ENCODE measurements at places on chromosomes 5 and 9.

DNA sequence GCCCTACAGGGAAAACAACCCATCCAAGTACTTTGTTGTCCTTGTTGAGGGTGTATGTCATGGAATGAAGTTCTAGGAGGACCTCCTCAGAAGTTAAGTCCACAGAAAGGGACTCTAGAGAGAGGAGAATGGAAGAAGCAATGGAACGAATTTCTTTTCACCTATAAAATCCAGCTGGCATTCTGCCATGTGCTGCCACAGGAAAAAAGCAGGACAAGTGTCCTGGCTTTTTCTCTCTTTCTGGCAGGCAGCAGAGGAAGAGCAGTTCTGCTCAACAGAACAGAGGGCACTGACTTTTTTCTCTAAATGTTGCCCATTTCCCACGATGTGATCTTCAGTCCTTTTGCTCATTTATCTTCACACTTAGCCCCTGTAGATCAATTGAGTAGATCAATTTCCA is 240.8 kb downstream of the MCTP1 start:
- no peak for DNase-seq

DNA sequence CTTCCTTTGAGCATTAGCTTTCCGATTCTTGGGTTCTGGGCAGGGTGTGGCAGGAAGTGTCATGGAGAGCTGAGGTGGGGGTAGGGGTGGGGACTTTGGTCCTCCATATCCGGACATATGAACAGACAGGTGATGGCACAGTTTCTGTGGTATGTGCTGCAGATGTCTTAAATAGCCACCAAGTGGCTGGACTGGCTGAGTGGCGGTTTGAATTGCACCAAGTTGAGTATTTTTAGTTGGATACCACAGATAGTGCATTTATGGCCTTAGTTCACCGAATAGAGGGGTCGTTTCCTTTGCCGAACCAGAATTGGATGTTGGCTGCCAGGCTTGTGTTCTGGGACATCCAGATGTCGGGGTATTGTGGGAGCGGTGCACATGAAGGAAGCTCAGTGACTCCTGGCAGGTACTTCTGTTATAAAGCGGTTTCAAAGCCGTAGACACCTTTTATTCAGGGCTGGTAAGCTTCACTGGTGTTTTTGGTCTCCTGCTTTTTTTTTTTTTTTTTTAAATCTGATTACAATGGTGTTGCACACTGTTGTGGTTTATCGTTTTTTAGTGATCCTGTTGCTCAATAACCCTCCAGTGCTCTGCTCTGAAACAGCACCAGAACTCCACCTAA is 15.1 kb upstream of the TNFAIP8 start:
- DNase-seq = no peak

- no peak for DNase-seq
Measured at GRCh38 chr9:3215658-3216057, 310.1 kb downstream of the RFX3 start.

- DNase-seq = no peak
Measured at GRCh38 chr5:69364414-69364813, 4.9 kb downstream of the AK6 start.

GRCh38 chr5:73674669-73675004 is 48.6 kb downstream of the ARHGEF28 start:
- DNase-seq = no peak

- DNase-seq = no peak
Measured at GRCh38 chr5:34516686-34517085, 139.4 kb upstream of the RAI14 start.

DNA sequence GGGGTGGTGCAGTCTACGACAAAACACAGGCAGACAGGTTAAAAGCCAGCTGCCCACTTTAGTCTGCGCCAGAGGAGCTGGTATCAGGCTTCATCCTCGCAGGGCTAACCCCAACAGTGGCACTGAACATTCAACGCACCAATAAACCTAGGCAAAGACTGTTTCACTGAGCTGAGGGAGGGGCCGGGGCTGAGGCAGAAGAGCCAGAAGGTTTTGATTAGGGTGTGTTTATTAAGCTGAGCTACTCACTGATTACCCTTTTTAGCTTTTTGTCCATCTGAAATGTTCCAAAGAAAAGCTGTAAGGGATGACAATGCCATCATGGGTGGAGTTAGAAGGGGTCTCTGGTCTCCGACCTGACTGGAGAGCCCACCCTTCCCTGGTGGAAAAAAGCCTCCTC is 1.4 kb downstream of the ZMYND19 start:
- DNase-seq = no peak

DNA sequence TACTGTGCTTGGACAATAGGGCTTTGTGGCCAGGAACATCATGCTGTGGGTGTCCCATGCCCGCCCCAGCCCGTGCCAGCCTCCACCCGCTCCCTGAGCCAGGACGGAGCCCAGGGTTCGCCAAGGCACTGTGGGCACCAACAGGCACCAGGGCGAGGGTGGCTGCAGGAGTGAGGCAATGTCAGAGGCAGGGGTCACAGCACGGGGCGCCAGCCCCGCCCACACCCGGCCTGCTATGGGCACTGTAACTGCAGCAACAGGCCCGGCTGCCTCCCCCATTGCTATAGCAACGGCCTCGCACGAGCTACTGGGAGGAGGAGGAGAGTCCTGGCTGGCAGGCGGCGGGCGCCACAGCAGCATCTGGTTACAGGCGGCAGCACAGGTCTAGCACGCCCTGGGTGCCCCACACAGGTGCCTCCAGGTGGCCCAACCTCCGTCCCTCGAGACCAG is 2.5 kb downstream of the ABCA2 start:
- no peak for DNase-seq

GRCh38 chr5:65577141-65577540 is 14.0 kb downstream of the PPWD1 start:
- DNase-seq = no peak

GRCh38 chr9:91837981-91838731 is 111.9 kb downstream of the ROR2 start:
- DNase-seq = no peak

GRCh38 chr9:13942695-13943094 is 371.2 kb downstream of the NFIB start:
- no peak for DNase-seq

- no peak for DNase-seq
Measured at GRCh38 chr9:121266356-121266755, 1.6 kb upstream of the GSN start.

- no peak for DNase-seq
Measured at GRCh38 chr9:69357030-69357775, 32.2 kb downstream of the ENTREP1 start.

GRCh38 chr9:132782037-132782436 is 96.0 kb downstream of the AK8 start:
- no peak for DNase-seq

- DNase-seq = no peak
Measured at GRCh38 chr5:35799753-35800152, 56.9 kb upstream of the IL7R start.

GRCh38 chr9:78725503-78725902 is 428.6 kb downstream of the PSAT1 start:
- DNase-seq = no peak

GRCh38 chr5:132294728-132295504 is 722 bp downstream of the SLC22A4 start:
- no peak for DNase-seq

GRCh38 chr9:81694541-81694940 is 5.2 kb upstream of the TLE1 start:
- DNase-seq = no peak

DNA sequence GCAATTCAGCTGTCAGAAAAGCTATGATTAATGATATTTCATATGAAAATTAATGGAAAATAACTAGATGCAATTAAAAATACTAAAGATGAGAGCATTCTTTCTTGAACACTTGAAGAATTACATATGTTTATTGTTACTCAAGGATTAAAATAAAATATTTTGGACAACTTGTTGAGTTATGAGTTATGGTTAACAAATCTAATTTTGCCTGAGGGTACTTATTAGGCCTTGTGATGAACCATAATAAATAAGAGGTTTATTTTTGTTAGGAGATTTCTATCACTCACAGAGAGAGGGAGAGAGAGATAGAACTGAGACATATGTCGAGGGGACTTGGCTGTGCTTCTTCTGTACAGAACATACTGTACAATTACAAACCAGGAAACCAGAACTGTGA is 183.7 kb downstream of the ISL1 start:
- DNase-seq = no peak

DNA sequence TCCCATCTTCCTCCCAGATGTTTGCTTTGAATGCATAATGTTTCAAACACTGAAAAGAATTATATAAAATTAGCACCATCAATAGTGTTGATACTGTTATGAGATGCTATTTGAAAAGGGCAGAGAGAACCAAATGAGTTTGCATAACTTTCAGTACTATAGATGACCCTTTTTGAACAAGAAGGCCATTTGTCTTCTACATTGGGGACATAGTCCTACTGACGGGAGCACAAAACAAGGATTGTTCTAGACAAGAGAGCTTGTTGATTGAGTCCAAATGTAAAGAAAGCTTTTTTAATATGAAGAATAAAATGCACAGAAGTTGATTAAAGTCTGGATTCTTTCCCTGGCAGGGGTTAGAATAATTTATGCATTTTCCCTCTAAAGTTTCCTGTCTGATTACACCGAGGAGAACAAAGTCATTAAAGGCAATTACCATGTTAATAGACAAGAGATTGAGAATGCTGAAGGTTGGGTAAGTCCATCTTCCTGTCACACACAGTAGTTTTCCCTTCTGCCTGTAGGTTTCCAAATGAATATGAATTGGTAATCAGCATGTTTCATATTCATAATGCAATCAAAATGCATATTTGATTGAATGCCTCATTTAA is 32.8 kb upstream of the ADCY2 start:
- no peak for DNase-seq

DNA sequence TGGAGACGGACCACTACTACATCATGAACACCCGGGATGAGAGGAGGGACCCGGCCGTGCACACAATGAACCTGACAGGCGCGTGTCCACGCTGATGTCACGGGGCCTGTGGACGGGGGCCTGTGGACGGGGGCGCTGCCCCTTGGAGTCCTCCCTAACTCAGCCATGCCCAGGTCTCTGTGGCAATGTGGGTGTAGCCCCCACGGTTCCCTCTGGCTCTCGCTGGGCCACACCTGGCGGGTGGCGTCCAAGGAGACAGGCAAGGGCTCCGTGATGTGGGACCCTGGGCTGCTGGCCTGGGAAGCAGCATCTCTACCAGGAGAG is 22.1 kb downstream of the PAEP start:
- DNase-seq = no peak

GRCh38 chr5:169531631-169532030 is 51.9 kb upstream of the SPDL1 start:
- no peak for DNase-seq

GRCh38 chr5:159746707-159747106 is 169.6 kb upstream of the ADRA1B start:
- no peak for DNase-seq

- no peak for DNase-seq
Measured at GRCh38 chr5:36621985-36622384, 15.6 kb downstream of the SLC1A3 start.

All from neuronal stem cell (in vitro differentiated cells).